ENCODE measurements at places on chromosomes 2 and 18. TPM values are rescaled to one million over a fixed set of nuclear protein-coding genes. Genes with fewer than 3 reads are reported as not detected.
A peak's percentile ranks its signal among the peaks of the same experiment; 100 is the strongest.

CD207 gene
- not detected for total RNA-seq

AQP4 gene
- total RNA-seq, result not detected

FAM228A gene
- not detected for total RNA-seq

KCNS3 gene
- 28.8 TPM for total RNA-seq

EMILIN2 gene
- 0.07 TPM for total RNA-seq

SNORC gene
- 20.0 TPM for total RNA-seq

DNA sequence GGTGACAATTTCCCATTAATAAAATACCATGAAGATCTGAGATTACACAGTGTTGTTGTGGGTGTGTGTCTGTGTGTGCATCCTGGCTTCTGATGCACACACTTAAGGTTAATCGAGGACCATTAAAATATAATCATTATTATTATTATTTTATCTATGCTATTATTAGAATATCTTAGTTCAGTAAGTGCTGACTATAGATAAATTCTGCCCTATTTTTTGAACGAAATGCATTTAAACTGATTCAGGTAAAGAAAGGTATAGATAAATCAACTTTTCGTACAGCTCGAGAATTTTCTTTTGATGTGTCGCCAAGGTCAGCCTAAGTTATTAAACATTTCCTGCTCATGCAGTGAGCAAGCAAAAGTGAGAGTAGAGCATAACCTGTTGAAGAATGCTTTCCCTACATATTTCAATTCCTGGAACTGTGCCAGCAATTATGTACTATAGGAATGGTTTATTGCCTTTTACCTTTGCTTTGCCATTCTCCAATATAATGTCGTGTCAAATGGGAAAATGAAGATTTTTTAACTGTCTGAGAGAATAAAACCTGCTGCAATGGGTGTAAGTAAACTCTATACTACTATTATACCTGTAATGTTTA, 25.8 kb downstream of the KCNJ3 start:
- no peak for DNase-seq

GRCh38 chr2:43255296-43255910, 29.0 kb upstream of the ZFP36L2 start:
- DNase-seq, result no peak

- no peak for DNase-seq
Observed at GRCh38 chr2:231931481-231931915, 5.3 kb upstream of the NPPC start.

DNA sequence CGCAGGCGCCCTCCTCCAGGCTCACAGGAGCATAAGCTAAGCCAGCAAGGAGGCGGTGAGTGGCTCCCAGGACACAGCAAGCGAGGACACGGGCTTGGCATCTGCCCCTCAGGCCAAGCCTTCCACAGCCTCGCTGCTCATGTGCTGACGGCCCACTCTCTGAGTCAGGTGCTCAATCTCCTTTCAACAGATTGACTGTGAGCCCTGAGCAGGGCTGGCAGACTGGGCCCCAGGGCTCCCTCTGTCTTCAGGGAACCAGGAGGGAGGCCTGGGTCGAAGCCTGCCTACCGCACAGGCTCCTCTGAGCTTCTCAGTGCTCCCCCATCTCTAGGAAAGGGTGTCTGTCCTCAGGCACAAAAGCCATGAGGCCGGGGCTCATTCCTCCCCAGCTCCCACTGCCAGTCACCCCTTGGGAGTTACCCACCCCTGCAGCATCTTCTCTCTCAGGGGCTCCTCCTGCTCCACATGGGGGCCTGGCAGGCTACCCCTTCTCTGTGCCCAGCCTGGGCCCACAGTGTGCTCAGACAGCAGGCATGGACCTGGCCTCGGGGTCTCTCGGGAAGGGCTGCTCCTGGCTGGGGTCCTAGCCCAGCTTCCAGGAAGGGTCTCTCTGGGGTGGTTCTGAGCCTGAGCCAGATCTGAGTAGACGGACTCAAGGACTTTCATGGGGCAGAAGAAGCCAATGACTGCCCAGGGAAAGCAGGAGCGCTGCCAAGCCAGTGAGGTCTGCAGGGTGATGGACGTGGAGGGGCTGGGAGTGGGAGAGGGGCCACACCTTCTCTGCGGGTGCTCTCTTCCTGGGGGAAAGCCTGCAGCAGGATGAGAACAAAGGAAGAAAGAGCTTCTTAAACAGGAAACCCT, 138.0 kb upstream of the GPC1 start:
- DNase-seq, result no peak

GRCh38 chr18:37935086-37935485, 369.5 kb upstream of the CELF4 start:
- no peak for DNase-seq

GRCh38 chr2:149064856-149065630, 26.5 kb downstream of the LYPD6B start:
- no peak for DNase-seq

- no peak for DNase-seq
Observed at GRCh38 chr2:205570648-205571047, 111.7 kb upstream of the NRP2 start.

- DNase-seq, result no peak
Observed at GRCh38 chr2:226600184-226600583, 199.4 kb downstream of the IRS1 start.

DNA sequence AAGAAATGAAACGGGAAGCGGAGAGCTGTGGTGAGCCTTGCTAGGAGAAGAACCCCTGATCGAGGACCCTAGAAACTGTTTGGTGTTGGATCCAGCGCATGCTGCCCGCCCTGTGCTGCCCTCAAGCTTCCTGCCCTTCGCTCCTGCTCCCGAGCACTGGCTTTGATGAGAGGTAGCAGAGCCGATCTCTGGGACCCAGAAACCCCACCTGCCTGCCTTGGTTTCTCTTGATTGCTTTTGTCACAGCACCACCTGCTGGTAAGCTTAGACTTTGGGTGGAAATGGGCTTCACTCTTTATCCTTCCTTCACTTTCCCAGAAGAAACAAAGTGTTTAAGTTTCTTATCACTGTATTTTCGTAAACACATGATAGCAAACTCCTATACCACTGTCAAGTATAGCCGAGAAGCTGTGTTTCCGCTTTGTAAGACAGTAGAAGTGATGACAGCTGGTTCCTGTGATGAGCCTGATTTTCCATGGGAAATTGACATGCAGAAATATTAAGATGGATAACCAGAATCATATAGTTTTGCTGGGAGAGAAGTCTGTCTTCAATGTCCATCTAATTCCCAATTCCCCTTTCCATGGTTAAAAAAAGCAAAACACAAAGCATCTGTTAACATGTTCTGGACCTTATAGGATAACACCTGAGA, 267.4 kb downstream of the PHLPP1 start:
- peak; percentile 36 for DNase-seq

- DNase-seq, result no peak
Observed at GRCh38 chr2:182605166-182605565, 110.9 kb upstream of the DNAJC10 start.

DNA sequence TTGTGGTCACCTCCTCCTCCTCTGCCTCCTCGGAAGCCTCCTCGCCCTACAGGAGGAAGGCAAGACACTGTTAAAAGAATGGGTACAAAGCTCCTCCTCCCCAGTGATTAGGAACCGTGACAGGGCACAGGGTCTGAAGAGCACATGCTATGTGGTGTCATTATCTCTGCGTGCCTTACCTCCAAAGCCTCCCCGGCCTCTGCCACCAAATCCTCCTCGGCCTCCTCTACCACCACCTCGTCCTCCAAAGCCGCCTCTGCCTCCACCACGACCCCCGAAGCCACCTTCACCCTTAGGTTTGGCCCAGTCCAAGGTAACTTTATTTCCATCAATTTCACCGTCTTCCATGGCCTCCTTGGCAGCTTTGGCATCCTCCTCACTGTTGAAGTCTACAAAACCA, 9.1 kb downstream of the NCL start:
- no peak for DNase-seq

DNA sequence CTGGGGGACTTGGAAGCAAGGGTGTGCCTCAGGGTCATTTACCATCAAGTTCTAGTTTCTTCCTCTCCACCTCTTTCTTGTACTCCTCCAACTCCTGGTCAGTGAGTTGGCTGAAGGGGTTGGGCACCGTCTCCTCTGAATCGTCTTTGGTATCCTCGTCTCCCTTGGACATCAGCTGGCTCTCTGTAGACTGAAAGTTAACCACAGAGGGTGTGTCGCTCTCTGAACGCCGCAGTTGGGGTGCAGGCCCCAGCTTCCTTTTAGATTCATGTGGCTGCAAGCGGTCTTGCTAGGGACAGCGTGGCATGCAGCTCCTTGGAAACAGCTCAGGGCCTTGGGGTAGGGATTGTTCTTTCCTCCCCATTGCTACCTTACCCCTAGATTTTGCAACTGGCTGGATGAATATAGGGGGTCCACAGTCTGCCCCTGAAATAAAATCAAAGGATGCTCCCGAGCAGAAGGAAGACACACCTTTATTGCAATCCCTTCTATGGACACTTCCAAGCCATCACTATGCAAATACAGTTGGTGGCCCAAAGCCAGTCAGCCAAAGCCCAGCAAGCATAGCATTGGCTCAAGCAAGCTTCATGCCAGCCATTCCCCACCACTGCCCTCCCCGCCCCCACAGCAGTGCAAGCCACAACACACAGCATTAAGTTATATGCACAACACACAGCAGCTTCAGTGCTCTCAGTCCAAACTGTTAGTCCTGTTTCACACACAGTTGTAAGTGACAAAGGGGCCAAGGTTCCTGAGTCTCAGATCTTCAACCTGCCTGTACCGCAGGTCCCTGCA, 93.2 kb downstream of the ADD2 start:
- DNase-seq, result no peak

DNA sequence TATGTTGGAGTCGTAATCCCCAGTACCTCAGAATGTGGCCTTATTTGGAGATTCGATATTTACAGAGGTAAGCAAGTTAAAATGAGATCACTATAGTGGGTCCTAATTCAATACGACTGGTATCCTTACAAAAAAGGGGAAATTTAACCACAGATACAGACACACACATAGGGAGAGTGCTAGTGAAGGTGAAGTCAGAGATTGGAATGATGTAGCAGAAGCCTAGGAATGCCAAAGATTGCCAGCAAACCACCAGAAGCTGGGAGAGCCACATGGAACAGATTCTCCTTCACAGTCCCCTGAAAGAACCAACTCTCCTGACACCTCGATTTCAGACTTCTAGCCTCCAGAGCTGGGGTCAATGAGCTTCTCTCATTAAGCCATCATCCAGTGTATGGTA, 17.7 kb upstream of the ACTR3 start:
- no peak for DNase-seq

DNA sequence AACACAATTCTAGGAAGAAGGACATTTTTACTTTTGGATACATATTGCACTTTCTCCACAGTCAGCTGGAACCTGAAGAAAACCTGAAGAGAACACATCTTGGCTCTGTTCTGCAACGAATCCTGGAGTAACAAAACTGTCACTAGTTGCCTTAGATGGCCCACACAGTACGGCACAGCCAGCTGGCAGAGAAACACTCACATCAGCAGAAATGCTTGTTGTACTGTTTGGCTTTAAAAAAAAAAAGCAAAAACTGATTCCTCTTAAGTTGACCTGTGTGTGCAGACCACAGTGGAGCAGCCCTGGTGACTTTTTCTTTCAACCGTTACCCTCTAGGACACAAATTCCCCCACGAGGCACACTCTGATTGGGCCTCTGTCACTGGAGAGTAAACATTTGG, 152.3 kb upstream of the TWIST2 start:
- no peak for DNase-seq

DNA sequence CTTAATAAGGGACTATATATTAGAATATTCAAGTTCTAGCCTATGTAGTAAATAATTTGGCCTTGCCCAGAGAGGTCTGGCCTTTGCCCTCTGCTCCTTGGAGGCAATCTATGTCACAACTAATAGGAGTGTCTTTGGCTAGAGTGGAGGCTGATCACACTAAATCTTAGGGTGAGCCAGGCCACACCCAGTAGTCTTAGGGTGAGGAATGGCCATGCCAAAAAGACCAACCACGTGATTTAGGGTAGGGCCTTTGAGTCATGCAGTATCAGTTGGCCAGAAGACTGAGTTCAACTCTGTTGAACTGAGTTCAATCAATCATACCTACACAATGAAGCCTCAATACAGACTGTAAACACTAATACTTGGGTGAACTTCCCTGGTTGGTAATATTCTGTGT, 26.0 kb upstream of the FLACC1 start:
- no peak for DNase-seq

DNA sequence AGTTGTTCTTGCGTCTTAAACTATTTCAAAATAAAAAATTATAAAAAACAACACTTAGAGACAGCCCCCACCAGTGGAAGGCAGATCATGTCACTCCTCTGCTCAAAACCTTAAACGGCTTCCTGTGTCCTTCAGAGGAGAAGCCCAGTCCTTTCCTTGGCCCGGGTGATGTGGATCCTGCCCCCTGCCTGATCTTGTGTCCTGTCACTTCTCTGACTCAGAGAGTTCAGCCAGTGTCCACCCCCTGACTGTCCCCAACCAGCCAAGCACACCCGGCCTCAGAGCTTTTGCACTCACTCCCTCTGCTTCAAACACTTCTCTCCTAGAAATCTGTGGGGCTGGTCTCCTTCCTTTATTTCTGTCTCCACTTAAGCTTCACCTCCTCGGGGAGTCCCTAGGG, 35.4 kb downstream of the TOGARAM2 start:
- no peak for DNase-seq

DNA sequence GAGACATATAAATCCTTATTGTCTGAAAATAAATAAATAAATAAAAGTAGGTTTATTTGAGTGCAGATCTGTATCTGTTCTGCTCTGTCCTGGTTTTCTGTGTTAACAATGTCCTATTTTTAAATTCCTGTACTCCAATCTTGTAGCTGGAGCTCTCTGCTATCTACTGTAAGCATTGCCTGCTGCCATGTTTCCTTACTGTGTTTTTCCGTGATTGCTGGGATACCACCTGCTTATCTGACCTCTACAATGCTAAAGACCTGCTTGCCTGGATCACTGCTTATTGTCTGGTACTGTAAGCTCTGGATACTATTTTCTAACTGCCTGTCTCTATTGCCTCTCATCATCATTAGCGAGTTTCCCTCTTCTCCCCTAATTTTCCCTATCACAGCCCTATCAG, 11.6 kb downstream of the PTPN4 start:
- peak; percentile 6 for DNase-seq

DNA sequence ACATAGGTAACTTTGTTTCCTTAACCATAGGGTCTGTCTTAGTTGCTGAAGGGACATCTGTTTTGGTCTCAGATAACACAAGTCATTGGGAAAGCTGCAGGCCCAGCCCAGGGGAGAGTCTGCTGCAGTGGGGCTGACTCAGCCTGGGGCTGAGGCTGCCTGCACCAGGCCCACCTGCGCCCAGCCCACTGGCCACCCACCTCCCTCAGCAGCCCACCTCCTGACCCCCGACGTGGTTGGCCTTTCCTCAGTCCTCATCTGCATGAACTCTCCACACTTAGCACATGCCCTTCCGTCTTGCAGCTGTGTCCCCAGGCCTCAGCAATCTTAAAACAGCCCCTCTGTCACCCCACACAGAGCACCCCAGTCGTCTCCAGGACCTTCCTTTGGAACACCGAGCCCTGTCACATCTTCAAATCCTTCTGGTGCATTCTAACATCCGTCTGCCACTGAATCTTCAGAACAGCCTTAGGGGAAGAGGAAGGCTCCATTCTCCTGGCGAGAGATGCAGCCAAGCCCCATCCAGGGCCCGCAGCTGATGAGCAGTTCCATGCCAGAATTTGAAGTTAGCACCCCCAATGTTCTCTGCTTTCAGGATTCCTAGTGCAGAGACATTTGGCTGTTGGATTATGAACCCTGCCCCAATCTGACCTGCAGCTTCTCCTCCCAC, 231.4 kb downstream of the SEPTIN10 start:
- DNase-seq, result no peak

GRCh38 chr2:205564346-205565141, 117.8 kb upstream of the NRP2 start:
- DNase-seq, result no peak

GRCh38 chr2:121860033-121860757, 104.7 kb downstream of the TSN start:
- no peak for DNase-seq
